ENCODE measurements at places on chromosomes 3 and 15.

- DNase-seq = peak; percentile 15
Measured at GRCh38 chr15:99324082-99324620, 72.9 kb downstream of the LRRC28 start.

- DNase-seq = no peak
Measured at GRCh38 chr3:192867645-192868044, 50.0 kb downstream of the MB21D2 start.

DNA sequence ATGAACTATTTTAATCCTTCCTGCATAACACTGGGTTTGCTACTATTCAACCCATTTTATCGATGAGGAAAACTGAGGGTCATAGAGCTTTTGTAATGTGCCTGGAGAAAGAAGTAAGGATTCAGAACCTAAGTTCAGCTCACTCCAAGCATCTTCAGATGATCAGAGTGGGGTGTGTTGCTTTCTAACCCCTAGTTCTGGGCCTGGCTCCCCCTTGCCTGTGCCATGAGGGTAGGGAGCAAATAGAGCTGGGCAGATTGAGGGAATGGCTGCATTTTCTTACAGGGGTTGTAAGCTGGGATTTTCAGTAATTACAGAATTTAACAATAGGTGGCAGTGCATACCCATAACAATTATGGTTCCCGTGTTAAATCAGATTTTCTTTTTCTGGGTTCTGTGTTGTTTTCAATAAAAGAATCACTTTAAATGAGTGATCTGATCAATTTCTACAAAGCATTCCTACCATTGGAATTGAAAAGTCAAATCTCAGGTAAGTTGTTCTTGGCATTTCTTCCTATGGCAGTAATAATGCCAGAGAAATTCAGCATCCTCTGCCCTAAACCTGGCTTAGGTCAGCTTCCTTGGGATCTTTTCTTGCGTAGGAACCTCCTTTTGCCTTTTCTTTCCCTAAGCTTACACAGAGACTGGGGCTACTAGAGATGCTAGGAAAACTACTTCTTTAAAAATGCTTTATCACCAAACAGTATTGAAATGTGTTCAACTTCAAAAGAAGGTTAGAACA, 103.8 kb upstream of the IL12A start:
- no peak for DNase-seq

DNA sequence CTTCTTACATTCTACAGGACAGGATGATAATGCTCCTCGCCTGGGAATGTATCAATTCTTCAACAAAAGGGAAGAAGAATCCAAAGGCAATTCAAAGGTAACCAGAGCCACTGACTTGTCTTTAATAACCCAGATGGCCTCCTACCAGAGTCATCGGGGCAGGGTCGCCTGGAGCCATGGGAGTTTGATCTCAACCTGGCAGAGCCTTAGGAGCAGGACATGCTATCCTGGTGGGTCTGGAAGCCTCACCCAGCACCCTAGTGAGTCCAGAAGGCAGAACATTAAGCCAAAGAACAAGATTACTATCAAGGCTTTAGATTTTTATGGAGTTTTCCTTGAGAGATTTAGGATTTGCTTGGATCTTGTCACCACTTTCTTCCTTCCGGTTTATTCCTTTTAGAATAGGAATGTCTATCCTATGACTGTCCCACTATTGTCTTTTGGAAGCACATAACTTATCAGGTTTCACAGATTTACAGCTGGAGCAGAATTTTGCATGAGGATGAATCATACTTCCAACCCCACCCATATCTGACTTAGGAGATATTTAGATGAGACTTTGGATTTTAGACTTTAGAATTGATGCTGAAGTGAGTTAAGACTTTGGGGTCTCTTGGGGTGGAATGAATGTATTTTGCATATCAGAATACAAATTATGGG, 330.3 kb upstream of the GOLIM4 start:
- no peak for DNase-seq

DNA sequence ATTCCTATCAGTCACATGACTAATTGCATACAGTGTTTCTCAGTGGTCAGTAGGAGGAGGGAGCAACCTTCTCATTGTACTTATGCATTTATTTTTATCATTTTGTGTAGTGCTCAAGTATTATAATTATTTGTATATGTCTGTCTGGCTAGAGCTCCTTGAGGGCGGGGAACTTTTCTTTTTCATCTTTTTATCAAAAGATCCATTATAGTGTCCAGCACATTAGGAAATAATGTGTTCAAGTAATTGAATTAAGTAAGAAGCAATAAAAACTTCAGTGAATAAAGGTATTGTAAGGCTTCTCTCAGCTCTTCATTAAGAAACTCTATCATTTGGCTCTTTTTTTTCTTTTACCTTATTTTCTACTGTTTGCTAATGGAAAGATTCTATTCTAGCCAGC, 18.8 kb downstream of the FGF7 start:
- DNase-seq = no peak

GRCh38 chr3:141368925-141369794, 856 bp downstream of the ZBTB38 start:
- DNase-seq = no peak

DNA sequence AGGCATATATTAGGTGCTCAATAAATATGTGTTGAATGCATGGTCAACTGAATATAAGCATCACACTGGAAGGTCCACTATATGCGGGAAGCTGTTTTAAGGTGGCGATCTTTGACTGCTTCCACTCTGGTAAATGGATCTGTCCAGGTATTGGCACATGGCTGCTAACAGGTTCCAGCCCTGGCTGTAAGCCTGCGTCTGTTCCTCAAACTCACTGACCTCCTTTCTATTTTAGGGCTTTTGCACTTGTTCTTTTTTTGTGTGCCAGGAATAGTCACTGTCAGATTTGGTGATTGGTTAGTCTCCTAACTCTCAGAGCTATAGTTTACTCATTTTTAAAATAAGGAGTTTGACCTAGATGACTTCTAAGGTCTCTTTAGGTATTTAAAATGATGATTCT, 46.2 kb downstream of the ADAMTSL3 start:
- DNase-seq = no peak

- DNase-seq = no peak
Measured at GRCh38 chr15:45251888-45252287, at the start of gene SLC28A2. SLC28A2 (plus strand) TSS chr15:45252234; CDS start chr15:45253216, 982 bp downstream.

GRCh38 chr3:46383211-46383950, 12.6 kb downstream of the CCR5 start:
- no peak for DNase-seq

DNA sequence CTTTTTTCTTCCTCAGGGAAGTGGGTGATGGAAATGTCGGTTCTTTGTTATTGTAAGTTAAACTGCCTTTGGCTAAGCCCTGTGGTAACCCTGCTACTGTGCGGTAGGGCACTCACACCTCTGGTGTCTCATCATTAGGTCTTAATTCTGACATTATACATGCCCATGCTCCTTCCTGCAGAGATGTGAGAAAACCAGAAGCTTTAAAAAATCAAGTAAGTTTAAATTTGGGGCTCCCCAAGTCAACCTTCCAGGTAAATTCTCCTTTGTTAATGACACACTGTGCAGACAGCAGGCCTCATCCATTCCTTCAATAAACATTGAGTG, 155.8 kb downstream of the FAM43A start:
- no peak for DNase-seq

DNA sequence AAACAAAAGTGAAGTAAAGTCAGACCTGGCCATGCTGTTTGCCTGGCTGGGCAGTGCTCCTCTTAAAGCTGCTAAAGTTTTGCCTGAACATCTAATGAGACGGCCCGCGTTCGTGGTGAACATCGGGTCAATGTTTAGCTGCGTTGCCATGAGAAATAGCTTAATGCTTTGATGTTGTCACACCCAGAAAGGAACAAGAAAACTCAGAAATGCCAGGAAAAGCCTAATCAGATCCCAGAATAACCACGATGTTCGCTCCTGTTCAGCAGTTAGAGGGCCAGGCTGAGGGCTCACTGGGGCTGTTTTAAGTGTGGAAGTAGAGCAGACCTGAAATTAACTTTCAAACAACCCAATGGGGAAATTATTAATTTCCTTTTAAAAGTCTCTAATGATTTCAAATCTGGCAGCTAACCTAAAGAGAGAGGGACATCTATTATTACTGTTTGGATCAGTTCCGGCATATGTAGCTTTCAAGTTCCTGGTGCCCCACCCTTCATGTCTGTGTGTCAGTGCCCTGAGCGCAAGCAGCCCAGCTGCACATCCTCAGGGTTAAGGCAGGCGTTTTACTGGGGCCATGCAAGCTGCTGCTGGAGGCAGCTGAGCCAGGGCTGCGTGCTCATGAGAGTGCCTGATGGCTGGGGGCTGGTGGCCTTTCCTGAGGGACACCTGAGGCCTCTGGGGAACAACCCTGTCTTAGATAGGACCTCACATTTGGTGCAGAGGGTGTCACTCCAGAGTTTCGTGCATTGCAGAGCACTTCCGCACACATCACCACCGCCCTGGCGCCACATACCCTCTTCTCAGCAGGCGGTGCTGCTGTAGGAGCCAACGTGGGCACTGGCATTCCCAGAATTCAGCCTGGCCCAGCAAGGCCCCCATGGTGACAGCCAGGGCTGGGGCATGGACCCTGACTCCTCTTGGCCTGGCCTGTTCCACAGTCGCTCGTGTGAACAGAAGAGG, 76.6 kb downstream of the LRRK1 start:
- no peak for DNase-seq

- no peak for DNase-seq
Measured at GRCh38 chr15:48976444-48977088, 12.8 kb upstream of the SHC4 start.

GRCh38 chr3:180402471-180403073, 199.4 kb upstream of the TTC14 start:
- no peak for DNase-seq

DNA sequence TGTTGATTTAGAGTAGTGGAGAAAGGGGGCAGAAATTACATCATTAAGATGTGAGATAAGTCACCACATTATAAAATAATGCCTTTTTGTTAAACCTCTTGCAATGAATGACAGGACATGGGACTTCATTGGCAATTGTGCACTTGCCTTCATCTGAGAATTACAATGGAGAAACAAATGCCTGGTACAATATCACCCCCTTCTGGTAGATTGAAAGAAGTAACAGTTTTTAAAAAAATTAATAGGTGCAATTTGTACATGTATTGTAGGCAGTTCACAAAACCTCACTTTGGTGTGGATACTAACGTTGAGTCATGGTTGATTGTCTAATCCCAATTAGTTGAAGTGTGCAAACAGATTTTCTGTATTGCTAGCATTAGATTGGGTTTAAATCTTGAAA, 4.6 kb upstream of the P2RY14 start:
- no peak for DNase-seq

DNA sequence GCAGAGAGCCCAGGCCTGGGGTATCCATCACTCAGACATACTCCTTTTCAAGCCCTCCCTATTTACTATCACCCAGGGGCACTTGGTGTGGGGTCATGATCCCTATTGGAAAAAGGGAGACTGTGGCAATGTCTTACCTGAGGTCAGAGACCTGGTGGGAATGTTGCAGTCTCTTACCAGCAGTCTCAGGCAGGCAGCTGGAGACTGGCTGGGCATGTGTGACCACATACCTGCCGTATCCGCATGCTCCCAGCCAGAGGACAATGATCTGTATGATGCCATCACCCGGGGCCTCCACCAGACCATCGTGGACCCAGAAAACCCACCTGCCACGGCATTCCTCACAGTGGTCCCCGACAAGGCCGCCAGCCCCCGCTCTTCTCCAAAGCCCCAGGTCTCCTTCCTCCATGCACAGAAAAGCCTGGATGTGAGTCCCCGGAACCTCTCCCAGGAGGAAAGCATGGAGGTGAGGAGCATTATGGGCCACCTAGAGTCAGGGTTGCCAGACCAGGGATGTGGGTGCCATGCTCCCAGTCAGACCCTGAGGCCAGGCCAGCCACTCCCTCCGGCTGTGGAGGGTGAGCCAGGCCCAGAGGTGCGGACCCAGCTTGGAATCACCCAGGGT, 5.9 kb downstream of the SH2D7 start:
- DNase-seq = no peak

GRCh38 chr3:187992609-187993008, 161.3 kb upstream of the LPP start:
- DNase-seq = no peak

GRCh38 chr15:64311566-64311965, 44.4 kb downstream of the CSNK1G1 start:
- no peak for DNase-seq

DNA sequence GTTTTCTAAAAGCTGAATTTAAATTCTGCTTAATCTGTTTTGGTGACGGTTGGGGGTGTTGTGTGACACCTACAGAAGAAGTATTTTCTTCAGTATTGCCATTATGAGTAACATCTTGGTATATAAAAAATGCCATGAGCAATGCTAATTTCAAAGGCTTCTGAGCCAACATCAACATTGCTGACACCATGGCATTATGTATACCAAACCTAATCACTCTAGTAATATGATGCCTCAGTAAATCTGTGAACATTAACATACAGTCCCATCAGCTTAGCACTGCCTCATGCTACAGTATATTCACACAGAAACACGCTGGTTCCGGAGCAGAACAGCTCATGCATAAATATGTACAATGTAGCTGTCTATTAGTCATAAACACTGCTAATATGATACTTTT, 75.8 kb downstream of the ZPLD1 start:
- DNase-seq = no peak

DNA sequence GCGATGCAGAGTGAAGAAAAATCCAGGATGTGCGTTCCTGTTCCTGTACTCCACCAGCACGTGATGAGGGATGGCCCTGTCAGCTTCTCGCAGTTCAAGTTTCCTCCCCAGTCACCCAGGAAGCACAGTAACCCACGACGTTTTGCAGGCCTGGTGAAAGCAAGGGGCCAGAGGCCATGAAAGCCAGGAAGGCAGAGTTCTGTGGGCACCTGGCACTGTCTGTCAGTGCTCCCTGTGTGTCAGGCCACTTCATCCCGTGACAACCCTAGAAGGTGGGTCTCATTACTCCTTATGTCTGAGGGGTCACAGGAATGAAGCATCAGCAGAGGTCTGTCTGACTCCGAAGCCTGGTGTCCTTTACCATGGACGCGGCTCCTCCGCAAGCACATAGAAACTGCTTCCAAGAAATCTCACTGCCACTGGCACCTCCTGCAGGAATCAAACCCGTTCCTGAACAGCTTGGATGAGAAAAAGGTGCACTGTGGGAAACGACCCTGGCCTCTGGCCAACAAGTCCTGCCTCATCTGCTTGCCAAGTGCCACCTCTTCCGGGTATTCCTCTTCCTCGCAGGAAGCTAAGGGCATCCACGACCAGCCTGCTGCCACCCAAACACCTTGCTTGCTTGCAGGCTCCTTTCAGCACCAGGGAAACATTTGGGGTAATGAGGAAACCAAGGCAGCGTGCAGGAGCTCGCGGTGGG, 14.6 kb downstream of the RAB43 start:
- DNase-seq = no peak

GRCh38 chr15:79977431-79978054, 6.5 kb upstream of the BCL2A1 start:
- no peak for DNase-seq

DNA sequence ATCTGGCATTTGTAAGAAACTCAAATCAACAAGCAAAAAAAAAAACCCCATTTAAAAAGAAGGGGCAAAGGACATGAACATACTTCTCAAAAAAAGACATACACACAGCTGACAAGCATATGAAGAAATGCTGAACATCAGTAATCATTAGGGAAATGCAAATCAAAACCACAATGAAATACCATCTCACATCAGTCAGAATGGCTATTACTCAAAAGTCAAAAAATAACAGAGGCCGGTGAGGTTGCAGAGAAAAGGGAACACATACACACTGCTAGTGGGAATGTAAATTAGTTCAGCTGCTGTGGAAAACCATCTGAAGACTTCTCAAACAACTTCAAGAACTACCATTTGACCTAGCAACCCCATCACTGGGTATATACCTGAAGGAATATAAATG, 199.4 kb upstream of the THBS1 start:
- no peak for DNase-seq

Measured in ascending aorta (tissue), 2 donors.